ENCODE measurements at places on chromosomes 5 and 9.
A peak's percentile ranks its signal among the peaks of the same experiment; 100 is the strongest.

DNA sequence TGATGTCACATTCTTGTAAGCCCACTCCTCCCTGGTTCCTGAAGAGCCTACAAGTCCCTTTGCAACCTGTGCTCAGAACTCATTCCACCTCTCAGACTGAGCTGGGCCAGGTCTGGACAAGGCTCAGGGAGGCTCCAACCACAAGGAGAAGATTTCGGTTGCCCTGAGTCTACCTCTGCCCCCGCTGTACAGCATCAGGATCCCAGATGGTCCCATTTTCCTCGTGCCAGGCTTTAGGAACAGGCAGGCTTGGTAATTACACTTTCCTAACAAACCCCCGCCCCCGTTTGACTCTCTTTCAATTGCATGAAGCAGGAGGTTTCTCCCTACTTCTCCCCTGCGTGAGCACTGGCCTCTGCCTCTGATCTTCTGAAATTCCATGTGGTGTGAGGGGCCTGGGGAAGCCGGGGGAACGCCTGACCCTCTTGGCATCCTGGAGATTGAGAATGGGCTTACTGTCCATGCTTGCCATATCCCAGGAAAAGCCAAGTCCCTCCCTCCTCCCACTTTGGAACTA lies 86.9 kb upstream of the CTNNA1 start:
- no peak for DNase-seq

GRCh38 chr5:75552764-75553163 lies 41.1 kb downstream of the POLK start:
- DNase-seq = no peak

DNA sequence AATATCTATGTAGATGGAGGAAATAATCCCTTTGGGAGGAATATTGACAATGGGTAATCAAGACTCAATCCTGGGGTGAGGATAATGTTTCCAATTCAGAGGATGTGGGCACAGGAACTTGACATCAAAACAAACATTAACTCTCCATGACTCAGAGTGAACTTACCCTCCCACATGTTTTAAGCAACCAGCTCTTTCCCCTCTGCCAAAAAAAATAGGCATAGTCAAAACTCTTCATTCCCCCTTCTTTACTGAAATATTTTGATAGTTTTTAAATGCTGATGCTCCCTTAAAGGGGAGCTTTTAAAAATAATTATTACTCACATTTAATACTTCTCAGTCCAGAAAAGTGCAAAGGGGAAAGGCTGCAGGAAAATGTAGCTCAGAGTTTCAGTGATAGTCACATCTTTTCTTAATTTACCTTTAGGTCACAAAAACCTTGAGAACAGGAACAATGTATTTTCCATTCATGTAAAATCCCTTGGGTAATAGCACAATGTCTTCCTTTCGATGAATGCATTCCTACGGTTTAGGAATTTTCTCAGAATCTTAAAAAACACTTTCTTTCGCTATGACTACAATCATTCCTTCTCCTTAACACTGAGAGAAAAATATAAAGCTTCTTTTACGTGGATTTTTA lies 298.4 kb upstream of the GRAMD2B start:
- DNase-seq = peak; percentile 7

DNA sequence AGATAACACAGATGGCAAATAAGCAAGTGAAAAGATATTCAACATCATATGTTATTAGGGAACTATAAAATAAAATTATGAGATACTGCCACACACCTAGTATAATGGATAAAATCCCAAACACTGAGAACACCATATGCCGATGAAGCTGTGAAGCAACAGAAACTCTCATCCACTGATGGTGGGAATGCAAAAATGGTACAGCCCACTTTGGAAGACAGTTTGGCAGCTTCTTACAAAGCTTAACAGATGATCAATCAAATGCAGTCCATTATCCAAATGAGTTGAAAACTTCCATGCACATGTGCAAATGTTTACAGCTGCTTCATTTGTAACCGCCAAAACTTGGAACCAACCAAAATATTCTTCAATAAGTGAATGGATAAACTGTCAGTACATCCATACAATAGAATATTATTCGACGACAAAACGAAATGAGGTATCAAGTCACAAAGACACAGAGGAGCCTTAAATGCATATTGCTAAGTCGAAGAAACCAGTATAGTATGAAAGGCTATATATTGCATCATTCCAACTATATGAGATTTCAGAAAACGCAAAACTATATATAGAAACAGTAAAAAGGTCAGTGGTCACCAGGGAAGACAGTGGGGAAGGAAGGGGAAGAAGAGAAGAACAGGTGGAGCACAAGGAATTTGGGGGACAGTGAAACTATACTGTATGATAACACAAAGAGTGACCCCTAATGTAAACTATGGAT lies 14.9 kb downstream of the PFDN1 start:
- no peak for DNase-seq

DNA sequence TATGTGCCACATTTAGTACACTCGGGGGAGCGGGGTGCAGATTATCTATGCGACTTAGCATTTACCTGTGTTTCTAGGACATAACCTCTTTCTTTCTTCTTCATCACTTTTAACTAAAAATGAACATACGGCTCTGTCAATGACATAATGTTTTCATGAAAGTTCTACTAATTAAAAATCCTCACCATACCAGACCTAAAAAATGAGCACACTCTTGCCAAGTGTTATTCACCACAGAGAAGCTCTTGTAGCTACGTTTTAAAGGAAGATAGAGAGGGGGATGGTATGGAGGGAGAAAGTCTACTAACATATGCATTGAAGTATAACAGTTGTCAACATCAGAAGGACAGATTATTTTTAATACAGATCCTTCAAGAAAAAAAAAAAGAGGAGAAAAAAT lies 1.6 kb downstream of the CDH10 start:
- DNase-seq = no peak

GRCh38 chr9:94591876-94592275 lies 1.7 kb downstream of the FBP2 start:
- no peak for DNase-seq

DNA sequence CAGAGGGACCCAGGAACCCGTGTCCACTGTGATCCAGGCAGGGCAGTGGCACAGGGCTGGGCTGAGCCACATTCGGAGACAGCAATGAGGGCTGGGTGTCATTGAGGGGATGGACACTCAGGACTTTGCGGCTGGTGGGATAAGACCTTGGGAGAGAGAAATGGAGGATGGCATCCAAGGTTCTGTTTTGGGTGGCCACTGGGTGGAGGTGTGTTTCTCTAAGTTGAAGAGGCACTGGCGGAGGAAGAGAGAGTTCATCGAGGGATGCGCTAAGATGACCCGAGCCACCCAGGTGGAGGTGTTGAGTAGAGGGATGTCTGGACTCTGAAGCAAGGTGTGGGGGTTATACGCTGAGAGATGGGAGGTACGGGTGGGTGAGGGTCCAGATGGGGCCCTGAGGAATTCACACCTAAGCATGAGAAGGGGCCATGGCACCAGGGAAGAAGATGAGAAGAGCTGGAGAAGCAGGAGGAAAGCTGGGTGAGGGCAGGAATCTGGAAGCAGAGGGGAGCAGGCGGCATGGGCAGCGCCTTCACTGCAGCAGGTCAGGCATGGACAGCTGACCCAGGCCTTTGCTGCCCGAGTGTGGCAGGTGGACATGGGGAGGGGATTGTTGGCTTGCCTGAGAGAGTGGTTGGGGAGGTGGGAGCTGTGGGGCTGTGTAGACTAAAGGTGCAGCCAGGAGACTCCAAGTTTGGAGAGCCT lies 2.5 kb upstream of the SLC25A48 start:
- DNase-seq = no peak

GRCh38 chr5:126186210-126186609 lies 237.0 kb upstream of the GRAMD2B start:
- DNase-seq = no peak

- DNase-seq = no peak
These were observed 127.8 kb downstream of the NFIB start for GRCh38 chr9:14186096-14186495.

DNA sequence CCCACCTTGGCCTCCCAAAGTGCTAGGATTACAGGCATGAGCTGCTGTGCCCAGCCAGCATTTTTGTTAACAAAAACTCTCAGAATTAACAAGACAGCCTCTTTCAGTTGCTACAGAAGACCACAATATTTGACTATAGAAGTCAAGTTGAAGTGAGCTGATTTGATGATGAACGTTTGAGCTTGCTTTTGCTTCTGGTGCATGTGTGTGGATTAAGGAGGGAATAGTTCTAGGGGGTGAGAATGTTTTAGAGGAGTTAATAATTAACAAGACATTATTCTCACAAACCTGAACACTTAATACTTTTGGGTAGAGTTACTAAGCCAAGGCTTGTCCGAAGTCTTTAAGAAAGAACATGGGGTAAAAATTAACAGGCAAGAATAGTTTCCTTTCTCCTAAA lies 191.6 kb downstream of the TENT4A start:
- DNase-seq = no peak

- no peak for DNase-seq
These were observed 729.8 kb downstream of the EFNA5 start for GRCh38 chr5:106940986-106941385.

DNA sequence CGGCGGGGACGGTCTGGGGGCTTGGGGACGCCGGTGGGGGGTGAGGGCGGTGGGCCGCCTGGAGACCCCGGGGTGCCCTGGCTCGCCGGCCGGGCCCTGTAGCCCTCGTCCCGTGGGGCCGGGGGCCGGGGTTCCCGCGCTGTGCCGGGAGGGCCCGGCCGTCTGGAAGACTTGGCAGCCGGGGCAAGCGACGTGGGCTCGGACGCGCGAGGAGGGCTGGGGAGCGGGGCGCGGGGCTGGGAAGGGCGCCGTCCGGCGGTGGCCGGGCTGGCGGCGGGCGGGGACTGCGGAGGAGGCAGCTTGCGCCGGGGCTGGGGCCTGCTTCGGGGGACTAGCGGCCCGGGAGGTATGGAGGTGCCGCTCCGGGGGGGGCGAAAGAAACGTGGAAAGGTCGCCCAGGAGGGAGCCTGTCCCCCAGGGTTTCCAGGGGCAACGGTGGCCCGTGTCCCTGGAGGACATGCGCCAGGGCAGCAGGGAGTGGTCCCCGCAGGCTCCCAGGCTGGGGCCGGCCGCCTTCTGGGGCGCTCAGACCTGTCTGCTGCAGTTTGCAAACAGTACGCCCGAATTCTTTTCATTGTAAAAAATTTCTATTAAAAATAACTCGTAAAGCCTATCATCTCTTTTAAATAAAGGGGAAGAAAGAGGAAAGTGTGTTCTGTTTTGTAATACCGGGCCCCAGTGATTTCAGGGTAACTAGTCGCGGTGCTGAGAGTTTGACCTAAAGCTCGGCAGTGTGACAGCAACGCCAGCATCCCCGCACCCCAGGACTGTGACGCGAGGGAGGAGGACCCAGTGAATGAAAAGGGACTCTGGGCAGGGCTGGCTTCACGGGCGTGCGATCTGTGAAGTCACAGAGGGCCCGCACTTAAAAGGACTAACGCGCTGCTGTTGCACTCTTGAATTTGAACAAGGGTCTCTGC lies 752 bp upstream of the ANKH start:
- DNase-seq = no peak

GRCh38 chr9:95857124-95857523 lies 18.4 kb upstream of the ERCC6L2 start:
- no peak for DNase-seq

DNA sequence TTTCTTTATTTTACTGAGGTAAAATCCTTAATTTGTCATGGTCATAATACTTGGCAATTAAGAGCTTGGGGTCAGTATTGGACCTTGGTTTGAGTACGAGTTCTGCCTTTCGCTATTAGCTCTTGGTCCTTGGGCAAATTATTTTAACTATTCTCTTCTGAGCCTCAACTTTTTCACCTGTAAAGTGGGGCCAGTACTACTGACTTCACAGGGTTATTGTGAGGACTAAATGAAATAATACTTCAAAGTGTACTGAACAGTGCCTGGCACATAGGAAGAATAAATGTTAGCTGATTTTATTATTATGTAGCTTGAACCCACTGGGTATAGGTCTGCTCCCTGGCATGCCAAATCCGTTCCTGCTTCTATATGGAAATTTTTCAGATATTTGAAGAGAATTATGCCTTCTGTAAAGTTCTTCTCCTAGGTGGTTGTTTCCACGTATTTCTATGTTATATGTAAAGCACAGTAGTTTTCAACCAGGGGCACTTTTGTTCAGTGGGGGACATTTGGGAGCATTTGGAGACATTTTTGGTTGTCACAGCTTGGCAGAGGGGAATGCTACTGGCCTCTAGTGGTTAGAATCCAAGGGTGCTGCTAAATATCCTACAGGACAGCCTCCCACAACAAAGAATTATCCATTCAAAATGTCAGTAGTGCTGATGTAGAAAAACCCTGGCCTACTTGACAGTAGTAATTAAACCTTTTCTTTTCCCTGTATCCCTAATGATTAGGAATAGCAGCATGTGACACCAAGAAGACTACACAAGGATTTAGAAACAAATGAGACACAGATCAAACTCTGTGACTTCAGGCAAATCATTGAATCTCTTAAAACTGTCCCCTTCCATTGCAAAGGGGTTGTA lies 4.5 kb downstream of the RCL1 start:
- DNase-seq = peak; percentile 38

GRCh38 chr5:170643591-170643990 lies 139.8 kb downstream of the KCNIP1 start:
- no peak for DNase-seq

DNA sequence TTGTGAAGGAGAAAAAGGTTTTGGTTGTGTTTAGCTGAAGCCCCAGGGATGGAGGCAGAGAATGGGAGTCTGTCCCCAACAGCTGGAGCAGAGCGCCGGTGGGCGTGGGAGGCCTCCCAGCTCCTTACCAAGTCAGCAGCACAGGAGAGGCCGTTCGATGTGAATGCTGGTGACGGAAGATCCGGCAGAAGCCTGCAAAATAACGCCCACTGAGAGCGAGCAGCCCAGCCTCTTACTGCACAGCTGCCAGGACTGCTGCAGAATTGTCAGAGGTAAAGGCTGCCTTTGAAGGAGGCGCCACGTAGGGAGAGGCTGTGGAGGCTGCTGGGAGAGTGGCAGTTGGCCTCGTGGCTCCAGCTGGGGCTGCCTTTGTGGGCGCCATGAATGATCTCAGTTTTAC lies 26.2 kb downstream of the ANGPTL2 start:
- no peak for DNase-seq

DNA sequence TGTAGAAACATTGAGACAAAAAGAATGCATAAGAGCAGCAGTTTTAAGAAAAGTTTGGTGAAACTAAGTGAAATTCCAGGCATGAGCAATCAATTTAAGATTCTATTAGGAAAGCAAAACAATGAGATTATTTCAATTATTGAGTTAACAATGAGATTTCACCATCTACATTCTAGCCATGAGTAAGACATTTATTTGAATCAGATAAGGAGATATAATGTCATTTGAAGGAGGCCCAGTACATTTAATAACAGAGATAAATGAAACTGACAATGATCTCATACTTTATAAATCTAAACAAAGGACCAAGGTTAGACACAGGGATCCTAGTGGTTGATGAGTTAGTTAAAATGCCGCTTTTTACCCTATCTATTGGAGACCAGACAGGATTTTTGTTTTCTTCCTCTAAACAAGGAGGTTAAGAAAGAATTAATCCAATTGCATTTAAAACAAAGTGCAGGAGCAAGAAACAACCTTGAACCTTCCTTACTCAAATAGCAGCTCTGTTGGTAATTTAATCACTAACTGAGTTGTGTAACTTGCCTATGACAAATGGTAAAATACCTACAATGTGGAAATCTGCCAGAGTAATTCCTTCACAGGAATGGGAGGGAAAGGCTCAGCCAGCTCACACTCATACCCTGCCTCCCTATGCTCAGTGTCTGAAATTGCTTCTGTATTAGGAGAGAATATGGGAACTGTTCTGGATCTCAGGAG lies 103.5 kb upstream of the NR3C1 start:
- DNase-seq = no peak

Data from HCT116 (cell line).